ENCODE measurements at places on chromosomes 3 and 15.

DNA sequence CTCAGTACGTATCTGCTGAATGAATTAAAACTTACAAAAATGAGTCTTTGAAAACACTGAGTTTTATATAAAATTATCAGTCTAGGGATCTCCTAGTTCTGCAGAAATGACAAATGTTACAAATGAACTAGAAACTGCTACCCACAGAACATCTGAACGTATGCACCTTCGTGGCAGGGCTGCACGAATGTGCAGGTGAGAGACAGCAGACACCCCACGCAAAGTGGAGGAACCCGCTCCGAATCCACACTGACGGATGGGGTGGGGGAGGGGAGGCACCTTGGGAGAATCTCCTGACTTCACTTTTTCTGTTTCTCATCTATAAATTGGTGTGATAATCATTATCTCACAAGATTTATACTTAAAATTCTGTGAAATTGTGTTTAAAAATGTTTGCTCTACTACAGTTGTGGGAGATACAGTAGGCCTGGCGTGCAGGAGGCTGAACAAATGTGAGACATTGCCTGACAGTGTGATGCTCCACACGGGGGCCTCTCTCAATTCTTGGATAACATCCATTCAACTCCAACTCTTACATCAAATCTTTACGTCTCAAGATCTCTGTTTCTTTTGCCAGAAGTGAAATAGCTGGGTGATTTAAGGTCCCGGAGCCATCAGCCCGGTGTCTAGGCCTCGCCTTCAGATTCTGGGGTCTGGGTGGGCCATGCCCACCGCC is 86.9 kb downstream of the ATP10A start:
- DNase-seq, result no peak

GRCh38 chr15:67717776-67718175 is 107.5 kb upstream of the SKOR1 start:
- no peak for DNase-seq

DNA sequence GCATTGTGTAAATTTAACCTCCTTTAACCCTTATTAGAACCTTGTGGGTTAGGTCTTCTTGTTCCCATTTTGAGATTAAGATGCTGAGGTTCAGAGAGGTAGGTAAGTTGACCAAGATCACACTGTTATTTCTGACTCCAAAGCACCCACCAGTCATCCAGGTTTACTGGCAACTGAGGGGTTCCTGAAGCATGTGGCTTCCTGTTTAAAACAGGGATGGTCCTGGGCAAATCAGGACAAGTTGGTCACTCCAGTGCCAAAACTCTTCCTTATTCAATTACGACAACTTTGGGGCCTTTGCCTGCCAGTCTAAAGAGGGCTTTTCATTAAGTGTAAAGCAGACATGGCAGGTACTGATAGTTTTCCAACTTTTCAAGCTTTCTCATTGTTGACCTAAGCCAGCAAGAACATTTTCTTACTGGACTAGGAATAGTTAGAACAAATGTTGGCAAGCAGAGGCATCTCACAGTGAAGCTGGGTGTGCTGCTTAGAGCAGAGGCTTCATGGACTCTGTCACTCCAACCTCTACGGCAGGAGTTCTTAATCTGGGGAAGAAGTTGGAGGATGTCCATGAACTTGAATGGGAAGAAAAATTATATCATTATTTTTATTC is 149.4 kb upstream of the ADAMTS9 start:
- no peak for DNase-seq

DNA sequence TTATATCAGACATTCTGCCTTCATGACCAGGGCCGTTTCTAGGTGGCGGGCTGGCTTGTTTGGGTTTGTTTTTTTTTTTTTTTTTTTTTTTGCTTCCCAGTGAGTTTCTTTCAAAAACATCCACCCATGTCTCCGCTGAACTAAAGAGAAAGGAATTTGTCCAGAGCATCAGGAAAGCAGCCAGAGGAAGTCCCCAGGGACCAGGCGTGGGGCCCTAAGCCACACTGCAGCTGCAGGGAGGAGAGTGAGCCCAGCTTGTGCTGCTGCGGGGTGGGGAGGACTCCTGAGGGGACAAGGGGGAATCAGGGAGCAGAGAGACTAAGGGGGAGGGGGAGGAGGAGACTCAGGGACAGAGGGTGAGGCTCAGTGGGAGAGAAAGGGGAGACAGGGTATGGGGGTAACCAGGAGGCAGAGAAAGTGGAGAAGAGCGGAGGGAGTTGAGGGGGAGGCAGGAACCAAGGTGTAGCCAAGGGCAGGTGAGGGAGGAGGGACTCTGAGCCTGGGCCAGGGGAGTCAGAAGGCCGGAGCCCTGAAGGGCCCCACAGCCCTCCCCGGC is 49.5 kb downstream of the CYP11A1 start:
- no peak for DNase-seq

- no peak for DNase-seq
These were observed 172.7 kb downstream of the GHSR start for GRCh38 chr3:172275586-172275985.

GRCh38 chr3:32817558-32818228 is at the start of gene TRIM71:
Gene TRIM71, plus strand, starts transcription at chr3:32817997. Its CDS starts 84 bp downstream, at chr3:32818081.
- no peak for DNase-seq

DNA sequence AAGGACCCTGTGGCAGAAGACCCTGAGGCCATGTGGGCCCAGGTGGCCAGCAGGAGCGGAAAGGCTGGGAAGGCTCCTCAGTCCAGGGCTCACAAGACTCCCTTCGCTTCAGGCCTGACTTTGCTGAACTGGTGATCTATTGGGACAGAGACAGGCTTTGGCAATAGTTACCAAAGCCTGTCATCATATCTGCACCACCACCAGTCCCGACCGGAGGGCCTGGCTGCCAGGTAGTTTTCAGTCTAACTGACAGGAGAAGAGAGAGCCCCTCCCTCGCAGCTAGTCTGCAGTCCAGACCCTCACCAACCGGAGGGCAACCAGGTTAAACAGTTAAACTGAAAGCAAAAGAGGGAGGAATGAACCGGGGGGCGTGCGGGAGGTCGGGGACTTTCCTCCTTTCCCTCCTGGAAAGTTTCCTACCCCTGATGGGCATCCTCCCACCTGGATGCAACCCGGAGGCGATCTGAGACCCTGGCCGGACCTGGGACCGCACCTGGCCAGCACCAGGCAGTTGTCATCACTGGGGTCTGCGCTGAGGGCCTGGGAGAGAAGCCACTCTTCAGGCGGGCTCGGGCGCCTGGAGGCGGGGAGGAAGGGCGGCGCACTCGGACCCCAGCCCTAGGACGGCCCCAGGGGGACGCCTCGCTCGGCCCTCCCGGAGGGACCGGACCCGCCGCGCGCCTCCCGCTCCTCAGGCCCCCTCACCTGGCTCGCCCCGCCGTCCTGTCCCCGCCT is 435 bp downstream of the RAB27A start:
- DNase-seq, result no peak

- no peak for DNase-seq
These were observed 91.5 kb upstream of the MEF2A start for GRCh38 chr15:99473981-99474906.

DNA sequence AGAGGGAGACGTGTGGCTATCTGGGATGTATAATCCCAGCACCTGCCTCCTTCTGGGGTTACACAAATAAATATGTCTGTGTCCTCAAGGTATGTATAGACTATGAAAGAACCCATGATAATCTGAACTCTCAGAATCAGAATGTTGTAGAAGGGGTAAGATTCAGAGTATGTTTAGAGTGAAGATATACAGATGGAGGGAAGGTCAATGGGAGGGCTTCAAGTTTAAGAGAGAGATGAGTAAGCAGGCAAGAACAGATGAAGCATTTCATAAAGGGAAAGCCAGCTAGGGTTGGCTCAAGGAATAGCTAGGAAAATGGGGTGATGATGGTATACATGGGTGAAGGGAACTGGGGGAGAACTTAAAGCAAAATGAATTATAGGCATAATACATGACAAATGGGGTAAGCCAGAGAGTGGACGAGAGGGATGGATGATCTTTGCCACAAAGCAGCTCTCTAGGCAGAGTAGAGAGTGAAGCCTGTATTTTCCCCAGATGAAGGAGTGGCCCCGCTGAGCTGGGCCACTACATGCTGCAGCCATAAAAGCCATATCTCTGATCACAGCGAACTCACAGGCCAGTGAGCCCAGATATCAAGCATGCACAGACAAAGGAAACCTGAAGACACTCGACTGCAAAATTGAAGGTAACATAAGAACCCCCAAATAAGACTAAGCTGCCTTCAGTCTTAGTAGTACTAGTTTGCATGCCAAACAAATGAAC is 15.9 kb upstream of the ZBTB38 start:
- DNase-seq, result no peak

- DNase-seq, result no peak
These were observed at the start of gene ATP10A for GRCh38 chr15:25863111-25863967. Gene ATP10A, minus strand, starts transcription at chr15:25863327. Its CDS starts 231 bp downstream, at chr15:25863096.

GRCh38 chr15:65361708-65362459 is 15.9 kb downstream of the IGDCC3 start:
- no peak for DNase-seq

DNA sequence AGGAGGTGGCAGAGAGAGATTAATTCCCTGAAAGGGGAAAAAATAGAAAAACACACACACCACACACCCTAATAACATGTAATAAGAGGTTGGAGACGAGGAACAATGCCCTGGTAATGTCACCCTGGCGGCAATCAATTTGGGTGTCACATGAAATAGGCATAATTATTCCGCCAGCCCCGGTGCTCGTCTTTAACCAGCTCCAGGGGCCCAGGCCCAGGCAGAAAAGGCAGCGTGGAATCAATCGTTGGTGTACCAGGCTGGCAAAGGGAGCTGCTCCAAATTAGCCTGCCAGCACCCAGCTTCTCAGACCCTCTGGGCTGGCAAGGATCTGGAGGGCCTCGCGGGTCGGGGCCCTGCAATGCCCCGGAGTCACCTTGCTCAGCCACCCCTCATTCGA is 5.6 kb downstream of the LINGO1 start:
- DNase-seq, result no peak

DNA sequence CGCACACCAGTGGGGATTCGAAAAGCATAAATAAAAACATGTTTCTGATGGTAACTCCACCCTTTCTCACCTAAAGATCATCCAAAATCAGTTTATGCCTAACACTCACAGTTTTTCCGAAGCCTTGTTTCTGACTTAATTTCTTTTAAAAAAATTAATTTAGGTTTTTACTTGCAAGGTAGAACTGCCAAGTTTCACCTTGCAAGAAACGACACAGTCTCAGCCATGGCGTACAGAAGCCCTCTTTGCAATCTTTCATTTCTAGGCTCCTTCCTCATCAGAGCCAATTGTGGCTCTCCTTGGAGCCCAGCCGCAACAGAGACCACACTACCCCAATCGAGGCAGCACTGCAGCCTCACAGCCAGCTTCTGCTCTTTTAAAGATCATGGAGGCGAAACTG is 31.0 kb upstream of the FEZF2 start:
- no peak for DNase-seq

Measured in stimulated activated CD4-positive, alpha-beta T cell treated with anti-CD3 and anti-CD28 coated beads, Interleukin-15, amount 100 ng/mL, for 1 hour (primary cell).